CMK (cell line): ENCODE measurements at places on chromosomes 7 and 10.

DNA sequence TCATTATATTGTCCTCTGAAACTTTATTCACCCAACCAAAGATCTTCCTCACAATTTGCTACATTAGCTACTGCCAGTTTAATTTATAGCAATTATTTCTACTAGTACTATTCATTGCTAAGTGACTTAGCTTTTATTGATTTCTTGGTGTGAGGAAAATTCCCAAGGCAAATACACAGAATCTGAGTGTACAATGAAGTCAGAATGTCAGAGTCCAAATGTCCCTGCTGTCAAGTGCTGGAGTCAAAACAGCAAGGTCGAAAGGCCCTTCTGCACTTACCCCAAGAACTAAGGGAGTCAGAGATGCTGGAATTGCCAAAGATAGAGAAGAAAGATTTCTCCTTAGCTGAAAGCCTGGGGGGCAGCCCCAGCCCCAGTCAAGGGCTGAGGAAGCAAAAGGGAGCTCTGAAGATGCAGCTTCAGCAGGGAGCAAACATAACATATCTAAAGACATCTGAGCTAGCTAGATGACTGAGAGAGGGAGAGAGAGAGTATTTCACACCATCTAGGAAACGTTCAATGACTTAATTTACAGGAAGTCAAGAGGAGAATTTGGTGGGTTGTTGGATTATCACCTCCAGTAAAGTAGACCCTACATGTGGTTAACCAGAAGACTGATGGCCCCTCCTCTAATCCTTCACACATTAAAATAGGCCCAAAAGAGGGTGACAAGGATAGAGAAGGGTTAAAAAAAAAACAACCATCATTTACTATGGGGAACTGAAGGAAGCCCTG, 36.6 kb upstream of the SAMD8 start:
- DNase-seq = no peak

DNA sequence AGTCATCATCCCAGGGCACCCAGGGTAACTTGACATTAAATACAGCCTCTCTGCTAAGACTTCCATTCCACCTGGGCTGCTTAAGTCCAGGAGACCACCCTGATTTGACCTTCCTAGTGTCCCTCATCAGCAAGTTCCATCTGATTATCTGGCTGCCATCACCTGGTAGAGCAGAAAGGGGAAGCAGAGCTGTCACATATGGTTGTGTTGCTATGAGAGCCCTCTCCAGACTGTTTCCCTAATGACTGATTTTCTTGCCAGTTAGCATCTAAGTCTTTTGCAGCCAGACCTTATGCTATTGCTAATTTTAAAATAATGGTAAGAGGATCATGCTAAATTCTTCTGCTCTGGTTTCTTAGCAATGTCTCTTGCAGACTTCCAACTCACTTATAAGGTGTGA, 38.7 kb downstream of the KCNH2 start:
- no peak for DNase-seq

- DNase-seq = no peak
These were observed 93.4 kb upstream of the ANLN start for GRCh38 chr7:36296284-36296683.

GRCh38 chr10:20265146-20265545, 448.9 kb downstream of the PLXDC2 start:
- no peak for DNase-seq

GRCh38 chr7:99901581-99901980, 17.7 kb downstream of the TRIM4 start:
- no peak for DNase-seq

GRCh38 chr7:44539669-44540506, 1.2 kb downstream of the NPC1L1 start:
- no peak for DNase-seq

DNA sequence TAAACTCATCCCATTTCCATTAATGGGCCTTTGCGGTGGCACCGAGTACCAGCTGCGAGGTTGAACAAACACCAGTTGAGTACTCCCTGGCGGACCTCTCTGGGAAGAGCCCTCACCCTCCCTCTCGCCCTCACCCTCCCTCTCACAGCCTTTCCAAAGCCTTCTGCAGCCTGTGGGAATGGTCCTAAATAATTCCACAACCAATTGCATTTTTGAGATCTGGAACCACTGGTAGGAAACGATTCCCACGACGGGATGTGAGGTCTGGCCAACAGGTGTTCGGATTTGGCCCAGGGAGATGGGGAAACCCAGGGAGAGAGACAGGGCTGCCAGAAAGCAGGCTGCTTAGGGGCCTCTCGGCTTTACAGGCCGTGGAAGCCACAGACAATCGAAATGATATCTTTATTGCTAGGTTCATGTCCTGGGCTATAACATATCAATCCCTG, 5.3 kb downstream of the PTF1A start:
- DNase-seq = no peak

DNA sequence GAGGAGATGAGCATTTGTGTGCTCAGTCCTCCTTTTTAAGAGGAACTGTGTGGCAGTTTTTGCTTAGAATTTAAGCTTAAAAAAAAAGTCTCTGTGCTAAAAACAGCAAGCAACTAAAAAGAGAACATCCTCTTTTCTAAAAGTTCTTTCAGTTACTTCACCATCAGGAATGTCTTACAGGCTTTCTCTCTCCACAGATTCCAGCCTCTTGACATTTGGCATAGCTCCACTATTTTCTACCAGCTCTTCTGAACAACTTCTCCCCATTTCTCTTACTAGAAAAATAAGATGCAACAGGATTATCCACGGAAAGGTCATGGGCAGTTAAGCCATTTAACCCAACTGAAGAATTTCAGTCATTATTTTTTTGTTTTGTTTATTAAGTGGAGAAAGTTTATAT, 13.2 kb downstream of the PCLO start:
- DNase-seq = no peak

GRCh38 chr7:141201145-141201885, 127.5 kb downstream of the TMEM178B start:
- DNase-seq = no peak

GRCh38 chr7:131508754-131509486, 47.5 kb downstream of the PODXL start:
- no peak for DNase-seq

GRCh38 chr10:123380491-123381085, 226.4 kb downstream of the BUB3 start:
- no peak for DNase-seq

GRCh38 chr10:6446711-6447110, 133.4 kb downstream of the PRKCQ start:
- no peak for DNase-seq

GRCh38 chr10:58104351-58104751, 163.3 kb downstream of the IPMK start:
- DNase-seq = no peak

GRCh38 chr7:104142147-104142546, 65.7 kb downstream of the ORC5 start:
- DNase-seq = no peak

- no peak for DNase-seq
These were observed 40.3 kb downstream of the SGCE start for GRCh38 chr7:94615666-94616065.

DNA sequence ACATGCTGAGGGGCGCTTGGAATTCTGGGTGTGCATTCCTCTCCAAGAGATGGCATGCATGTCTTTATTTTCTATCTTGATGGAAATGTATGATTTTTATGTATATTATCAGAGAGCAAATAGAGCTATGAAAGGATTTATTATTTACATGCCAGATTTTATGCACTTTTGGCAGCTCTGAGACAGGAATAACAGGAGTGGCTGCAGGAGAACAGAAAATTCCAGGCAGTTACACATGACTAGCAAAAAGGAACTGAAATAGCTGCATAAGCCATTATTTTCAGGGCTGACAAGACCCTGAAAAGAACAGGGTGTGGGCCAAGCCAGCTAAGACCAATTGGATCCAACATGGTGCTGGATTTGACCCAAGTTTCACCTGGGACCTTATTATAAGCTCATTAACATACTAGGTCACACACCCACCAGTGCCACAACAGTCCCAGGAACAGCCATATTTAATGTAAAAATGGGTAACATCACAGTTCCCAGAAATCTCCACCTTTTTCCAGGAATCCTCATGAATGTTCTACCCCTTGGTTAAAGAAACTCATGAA, 43.2 kb upstream of the ACSL5 start:
- no peak for DNase-seq

DNA sequence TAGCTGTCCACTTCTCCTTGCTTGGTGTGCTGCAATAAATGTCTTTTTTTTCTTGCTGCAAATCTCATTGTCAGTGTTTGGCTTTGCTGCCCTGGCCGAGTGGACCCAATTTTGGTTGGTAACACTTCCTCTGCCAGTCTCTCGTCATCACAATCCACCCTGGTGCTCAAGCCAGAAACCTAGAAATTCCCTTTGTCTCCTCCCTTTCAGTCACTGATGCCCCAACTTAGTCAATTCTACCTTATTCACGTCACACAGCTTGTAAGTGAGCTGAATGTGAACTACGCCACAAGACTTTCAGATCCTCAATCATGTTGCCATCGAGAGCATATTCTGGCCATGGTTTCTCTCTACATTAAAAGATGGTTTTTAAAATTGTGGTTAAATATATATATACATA, 13.0 kb upstream of the FRA10AC1 start:
- DNase-seq = no peak

DNA sequence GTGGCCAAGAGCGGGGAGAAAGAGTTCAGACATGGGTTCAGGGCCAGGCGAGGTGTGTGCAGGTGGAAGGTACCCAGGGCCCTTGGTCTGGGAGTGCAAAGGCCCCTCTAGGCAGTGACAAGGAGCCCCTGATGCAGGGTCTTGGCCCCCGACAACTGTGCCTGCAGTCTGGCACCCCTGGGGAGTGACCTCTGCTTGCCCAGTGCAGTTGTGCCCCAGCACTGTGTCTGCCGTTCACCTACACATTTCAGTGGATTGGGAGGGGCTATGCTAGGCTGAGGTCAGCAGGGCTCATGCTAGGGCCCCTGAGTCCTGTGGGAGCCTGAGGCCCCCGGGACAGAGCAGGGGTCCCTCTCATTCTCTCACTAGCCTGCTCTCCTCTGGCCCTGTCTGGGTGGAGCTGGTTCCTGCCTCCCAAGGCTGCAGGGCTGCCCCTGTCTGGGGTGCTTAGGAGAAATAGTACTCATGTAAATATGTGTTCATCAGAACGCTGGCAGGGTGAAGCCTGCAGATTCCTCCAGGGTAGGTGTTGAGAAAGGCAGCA, 550.4 kb downstream of the TCERG1L start:
- DNase-seq = no peak

- DNase-seq = no peak
These were observed 82.3 kb upstream of the ARID5B start for GRCh38 chr10:61819208-61819607.

GRCh38 chr7:128408709-128409595, 830 bp downstream of the IMPDH1 start:
- DNase-seq = no peak

DNA sequence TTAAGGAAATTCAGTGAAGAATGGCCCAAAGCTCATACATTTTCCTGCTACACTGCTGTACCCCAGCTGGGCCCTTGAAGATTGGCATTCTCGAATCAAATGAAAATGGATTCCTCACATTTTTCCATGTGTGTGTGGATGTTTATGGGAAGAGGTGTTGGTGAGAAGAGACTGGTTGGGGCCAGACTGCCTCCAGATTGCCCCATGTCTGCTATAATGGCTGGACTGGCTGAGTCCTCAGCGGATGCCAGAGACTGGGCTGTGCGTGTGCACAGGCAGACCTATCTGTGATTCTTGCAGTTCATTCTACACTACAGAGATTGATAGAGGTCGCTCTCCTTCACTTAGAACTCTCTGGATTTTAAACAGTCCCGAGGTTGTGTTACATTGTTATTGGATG, 183.6 kb upstream of the GDF10 start:
- no peak for DNase-seq

DNA sequence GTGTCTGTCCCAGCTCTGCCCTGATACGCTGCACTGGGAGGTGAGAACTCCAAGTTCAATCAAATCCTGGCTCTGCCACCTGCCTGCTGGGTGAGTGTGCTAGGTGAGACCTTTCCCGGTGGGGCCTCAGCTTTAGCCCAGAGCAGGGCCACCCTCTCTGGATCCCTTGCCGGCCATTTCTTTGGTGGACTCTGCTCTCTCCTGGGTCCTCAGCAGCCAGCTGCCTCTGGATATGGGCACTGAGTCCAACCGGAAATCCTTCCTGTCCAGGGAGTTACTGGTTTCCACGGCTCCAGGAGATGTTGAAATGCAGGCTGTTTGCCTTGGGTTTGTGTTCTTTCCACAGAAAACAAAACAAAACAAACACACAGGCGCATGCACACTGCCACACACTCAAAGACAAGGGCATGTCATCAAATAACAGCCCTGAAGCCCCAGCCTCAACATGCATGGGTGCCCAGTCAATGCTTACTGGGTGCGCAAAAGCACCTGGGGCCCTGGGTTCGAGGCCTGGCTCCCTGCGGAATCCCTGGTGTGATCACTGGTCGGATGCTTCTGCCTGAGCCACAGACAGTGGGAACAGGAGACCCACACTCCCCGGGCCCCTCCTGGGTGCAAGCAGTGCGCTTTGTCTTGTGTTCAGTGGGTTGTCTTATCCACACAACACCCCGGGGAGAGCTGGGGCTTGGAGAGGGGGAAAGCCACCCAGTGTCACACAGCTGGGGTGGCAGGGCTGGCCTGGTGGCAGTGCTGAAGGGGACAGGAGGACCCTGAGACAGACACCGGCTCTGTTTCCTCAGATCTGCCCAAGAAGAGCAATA, 33.1 kb downstream of the PPIF start:
- no peak for DNase-seq

GRCh38 chr7:131504157-131504899, 52.1 kb downstream of the PODXL start:
- DNase-seq = no peak

GRCh38 chr10:37222046-37222445, 96.6 kb downstream of the ANKRD30A start:
- no peak for DNase-seq

GRCh38 chr10:131640045-131640644, 260.7 kb upstream of the PPP2R2D start:
- no peak for DNase-seq

- DNase-seq = no peak
These were observed 66.7 kb upstream of the MYO3A start for GRCh38 chr10:25867321-25867720.

- no peak for DNase-seq
These were observed 10.9 kb upstream of the AOAH start for GRCh38 chr7:36735172-36735571.

DNA sequence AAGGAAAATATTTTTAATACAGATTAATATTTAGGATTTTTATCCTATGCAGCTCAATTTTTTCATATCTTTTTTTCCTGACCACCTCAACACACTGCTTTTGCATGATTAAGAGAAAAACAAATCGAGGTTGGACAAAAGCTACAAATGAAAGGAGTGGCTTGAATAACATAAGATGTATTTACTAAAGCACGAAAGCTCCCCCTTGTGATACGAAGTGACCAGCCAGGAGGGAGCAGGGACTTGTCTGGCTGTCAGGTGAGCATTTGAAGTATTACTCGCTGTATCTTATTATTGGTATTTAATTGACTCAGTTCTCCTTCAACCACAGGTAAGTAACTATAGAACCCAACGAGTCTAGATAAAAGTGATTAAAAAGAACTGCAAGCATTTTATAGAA, 265.2 kb upstream of the PHF14 start:
- DNase-seq = no peak

- peak; percentile 29 for DNase-seq
These were observed 18.8 kb downstream of the ANXA11 start for GRCh38 chr10:80186364-80187012.
